ENCODE measurements at places on chromosomes 12 and 14.

DNA sequence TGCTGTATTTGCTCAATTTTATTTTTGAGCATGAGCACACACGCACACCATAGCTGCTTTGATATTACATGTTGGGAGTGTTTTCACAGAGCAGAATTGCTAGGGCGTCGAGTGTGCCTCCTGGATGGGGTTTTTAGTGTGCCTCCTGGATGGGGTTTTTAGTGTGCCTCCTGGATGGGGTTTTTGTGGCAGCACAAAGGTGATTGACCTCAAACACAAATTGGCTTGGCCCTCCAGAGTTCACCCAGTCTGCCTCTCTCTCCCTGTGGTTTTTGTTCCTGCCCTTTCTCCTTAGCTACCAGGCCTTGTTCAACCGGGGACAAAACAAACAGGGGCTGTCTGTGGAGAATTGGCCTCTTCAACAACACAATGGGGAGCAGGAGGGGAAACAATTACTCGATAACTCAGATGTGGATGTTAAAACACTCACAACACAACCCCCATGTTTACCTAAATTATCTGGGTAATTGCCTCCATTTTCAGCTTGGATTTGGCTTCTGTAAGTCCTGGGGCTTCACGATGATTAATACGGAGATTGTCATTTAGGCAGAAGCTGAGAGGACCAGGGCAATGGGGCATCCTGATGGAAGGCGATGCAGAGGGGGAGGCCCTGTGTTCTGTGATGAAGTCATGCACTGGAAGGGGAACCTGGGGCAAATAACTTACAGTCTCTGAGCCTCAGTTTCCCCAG is 26.9 kb downstream of the TBX3 start:
- no peak for DNase-seq

DNA sequence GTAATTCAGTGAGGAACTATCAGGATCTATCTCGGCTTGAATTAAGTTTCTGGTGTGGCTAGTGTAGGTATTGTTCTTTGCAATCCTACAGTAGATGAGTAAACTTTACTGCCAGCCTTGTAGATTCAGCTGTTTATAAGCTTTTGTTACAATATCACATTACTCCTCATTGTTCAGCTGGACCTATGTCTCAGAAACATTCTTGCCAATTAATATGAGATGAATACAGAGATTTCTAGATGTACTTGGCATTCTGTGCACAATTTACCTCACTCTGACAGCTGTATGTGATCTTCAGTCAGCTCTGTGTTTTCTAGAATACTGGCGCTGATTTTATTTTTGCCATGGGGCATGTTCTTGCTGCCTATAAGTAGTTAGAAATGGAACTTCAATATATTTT is 55.7 kb downstream of the METTL25 start:
- DNase-seq = peak; percentile 68

DNA sequence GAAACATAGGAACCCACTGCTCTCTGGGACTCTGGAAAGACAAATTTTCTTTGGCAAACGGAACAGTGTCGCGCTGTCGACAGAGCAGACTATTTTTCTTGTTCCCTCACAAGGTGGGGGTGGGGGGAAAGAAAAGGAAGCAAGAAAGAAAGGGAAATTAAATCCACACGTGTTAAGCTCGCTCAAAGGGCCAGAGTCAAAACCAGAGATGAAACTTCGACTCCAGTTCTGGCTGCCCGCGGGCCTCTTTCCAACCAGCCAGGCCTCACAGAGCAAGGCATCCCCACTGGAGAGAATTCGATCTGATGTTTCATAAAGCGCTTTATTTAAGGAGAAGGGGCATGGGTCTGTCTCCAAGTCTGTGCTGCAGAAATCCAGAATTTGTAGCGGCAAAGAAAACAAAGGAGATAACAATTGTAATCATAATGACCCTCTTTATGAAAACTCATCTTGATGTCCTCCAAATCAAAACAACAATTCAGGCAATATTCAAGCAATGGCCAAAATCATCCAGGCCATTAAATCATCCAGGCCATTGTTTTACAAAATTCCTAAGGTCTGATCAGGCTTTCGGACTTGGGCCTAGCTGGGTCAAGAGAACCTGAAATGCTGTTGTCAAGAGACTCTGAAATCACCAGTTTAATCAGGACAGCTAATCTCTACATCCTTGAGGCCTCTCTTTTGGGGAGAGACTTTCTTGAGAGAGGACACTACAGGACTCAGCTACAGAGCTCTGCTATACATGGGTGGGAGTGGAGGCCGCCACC is 5.3 kb upstream of the TBX5 start:
- DNase-seq = no peak

DNA sequence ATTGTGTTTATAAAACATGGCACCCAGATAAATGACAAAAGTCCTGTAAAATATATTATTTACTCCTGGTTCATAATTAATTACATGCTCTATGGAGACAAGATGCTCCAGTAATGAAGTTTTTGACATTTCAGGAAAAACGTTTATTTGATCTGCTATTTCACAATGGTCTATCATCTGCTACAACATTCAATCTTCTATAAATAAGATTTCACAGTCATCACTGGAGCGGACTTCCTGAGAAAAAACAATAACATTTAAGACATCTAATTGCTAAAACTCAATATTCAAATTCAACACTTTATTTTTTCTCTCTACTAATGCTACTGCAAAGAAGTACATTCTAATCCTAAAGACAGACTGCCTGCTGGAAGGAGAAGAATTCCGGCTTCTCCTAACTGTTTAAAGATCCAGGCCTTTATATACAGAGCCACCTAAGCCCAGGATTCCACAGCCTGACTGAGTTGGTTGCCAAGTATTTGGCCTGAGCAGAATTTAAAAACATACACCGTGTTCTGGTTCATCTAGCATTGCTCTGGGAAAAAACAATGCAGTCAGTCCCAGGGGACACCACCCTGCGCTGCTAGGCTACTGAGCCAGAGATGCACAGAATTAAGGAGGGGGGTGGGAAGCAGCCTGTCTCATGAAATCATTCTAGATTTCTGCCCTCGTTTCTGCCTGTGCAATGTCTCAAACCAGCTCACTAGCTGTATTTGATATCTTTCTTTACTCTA is 58.0 kb downstream of the TMTC1 start:
- peak; percentile 60 for DNase-seq

- DNase-seq = no peak
Measured at GRCh38 chr14:67962215-67962644, 142.7 kb downstream of the RAD51B start.

DNA sequence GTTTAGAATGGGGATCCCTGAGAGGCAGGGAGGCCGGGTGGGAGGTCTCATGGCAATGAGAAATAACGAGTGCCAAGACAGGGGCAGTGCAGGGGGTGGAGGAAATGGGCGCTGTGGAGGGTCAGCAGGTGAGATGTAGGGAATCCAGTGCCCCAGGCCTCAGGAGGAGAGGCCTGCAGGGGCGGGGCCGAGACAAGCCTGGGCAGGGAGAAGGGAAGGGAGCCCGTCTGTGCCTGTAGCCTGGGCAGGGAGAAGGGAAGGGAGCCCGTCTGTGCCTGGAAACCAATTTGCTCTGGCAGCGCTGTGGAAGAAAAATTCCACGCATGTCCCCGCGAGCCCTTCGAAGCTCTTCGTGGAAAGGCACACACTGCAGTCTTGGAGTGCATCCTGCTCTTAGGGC is 10.6 kb upstream of the NCOR2 start:
- DNase-seq = no peak

DNA sequence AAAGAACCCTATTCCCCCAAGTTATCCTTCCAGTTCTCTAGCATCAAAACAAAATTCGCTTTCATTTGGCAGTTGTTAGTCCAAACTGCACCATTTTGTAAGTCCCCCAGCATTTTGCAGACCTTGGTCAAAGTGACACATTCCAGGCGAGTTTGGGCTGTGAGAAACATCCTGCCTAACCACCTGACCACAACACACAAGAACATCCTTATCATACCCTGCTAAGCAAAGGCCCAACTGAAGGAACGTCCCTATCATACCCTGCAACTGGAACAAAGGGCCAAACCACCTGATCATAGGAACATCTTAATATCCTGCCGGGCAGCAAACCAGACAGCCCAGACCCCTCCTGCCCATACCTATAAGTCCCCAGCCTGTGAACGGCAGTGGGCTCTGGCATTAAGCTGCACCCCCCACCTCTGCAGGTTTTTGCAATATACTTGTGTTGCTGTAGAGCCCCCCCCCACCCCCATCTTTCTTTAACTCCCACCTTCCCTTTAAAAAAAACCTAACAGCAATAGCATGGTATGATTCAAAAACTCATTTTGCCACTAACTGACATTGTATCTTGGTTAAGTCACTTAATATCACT is 2.7 kb downstream of the PCNX4 start:
- DNase-seq = no peak

DNA sequence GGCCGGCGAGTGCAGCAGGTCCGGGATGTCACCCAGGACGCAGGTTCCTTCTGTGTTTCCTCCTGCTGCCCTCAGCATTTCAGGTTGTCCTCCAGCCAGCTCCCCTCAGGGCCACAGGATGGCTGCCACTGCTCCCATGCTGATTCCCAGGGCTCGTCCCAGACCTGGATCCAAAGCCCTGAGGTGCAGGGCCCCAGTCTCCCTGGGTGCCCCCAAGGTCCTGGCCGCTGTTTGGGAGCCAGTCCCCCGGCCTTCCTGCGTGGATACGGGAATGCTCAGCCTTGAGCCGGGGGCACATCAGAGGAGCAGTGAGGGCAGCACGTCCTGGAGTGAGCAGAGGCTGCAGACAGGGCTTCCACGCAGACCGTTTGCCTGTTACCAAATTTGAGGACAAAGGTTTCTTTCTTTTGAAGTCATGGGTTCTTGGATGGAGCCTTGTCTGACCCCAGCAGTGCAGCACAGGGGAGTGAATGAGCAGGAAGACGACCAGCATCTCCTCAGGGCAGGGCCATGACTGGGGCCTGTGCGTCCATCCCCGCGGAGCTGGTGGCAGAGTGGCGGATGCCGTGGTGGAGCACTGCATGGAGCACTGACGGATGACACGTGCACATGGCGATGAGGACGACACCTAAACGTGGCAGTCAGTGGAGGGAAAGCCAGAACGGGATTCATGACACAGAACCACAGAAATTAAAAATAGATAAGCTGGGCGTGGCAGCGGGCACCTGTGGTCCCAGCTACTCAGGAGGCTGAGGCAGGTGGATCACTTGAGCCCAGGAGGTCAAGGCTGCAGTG is 12.5 kb upstream of the CACNA2D4 start:
- no peak for DNase-seq

- DNase-seq = no peak
Measured at GRCh38 chr14:72780751-72781150, 113.2 kb downstream of the DPF3 start.

DNA sequence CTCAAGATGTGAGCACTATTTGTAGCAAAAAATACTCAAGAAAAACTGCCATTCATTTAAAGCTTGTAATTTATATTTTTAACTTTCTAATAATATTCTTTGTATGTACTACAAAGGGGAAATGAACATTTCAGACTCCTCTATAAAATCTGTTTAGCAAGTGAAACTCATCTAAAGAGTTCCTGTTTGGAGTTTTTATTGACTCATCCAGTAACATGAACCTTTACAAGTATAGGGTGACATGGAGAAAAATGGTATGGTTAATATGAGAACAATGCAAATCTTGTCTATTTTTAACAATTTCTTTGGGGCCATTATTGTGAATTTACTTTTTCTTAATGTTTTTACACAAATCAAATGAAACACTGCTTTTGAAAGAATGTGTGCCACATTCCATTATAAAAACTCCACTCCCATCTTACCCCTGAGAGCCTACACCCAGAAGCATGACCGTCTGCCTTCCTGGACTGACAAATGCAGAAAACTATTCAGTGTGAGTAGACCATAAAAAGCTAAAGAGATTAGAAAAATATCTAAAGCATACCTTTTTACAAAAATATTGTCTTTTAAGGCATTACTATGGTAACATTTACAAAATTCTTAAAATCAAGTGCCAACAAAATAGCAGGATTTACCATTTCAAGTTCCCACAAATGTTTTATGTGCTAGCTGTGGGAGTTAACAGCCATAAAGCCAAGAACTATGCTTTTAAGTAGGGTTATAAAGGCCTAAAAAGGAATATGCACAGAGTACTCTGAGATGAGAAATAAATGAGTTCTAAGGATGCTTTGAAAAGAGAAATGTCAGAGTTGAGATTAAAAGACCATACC is 144.0 kb downstream of the ADAMTS20 start:
- DNase-seq = no peak

DNA sequence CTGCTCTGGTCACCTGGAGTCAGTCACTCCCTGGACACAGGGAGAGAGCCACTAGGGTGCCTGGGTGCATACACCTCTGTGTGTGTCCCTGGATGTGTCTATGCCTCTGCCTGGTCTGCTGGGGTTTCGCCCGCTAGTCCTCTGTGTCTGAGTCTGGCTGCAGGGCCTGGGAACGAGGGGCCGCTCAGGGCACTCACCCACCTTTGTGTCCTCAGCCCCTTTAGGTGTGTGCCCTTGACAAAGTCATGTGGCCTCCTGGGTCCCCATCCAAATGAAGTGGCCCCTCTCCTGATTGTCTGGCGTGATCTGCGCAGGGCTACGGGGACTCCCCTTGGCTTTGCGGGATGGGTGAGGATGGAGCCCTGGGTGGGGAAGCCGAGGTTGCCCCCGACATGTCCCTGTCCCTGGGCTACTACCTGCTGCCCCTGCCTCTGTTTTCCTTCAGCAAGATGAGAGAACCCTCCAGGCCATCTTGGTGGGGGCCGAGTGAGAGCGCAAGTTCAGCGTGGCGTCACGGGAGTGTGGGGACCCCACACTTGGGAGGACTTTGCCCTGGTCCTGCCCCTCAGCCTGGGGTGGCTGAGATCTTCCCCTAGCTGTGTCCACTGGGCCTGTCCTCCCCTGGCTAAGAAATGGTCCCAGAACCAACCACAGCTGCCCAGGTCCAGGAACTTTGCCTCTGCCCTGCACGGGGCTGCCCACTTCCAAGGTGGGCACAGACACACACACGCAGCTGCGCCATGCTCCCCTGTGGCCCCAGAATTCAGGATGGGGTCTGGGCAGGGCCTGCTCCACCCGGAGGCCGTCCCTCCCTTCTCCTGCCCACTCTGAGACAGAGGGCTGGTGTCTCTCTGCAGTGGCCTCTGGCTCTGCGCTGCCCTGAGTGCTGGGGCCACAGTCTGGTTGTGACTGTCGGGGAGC is 2.7 kb upstream of the AHNAK2 start:
- DNase-seq = no peak

DNA sequence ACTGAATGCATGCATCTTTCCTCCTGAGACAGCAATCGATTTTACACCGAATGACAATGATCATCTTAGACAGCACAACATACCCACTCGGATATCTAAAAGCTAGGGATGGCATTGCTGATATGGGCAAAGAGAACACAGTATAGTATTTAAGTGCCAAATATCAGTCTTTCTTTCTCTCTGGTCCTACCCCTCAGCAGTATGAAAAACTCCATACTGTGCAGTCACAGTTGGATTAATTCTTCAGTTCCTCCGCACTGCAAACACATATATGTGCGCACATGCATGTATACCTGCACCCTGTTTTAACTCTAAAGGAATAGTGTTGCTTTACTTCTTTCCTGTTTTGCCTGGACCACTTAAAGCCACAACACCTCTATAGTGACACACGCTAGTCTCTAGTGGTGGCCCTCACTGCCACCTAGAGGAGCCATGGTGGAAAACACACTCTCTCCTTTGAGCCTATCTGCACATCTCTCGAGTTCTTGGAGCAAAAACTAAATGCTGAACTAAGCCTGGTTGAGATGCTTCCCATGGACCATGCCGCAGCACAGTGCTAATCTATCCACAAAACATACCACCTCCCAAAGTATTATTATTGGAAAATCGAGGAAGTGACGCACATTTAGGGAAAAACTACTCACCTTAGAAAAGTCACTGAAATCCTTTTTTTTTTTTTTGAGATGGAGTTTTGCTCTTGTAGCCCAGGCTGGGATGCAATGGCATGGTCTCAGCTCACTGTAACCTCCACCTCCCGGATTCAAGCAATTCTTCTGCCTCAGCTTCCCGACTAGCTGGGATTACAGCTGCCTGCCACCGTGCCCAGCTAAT is 11.9 kb downstream of the TMEM52B start:
- peak; percentile 63 for DNase-seq
